ENCODE measurements at places on chromosomes 3 and 15. TPM values are rescaled to one million over a fixed set of nuclear protein-coding genes. Genes with fewer than 3 reads are reported as not detected.
A peak's percentile ranks its signal among the peaks of the same experiment; 100 is the strongest.

LRRC34 gene
- total RNA-seq: 5.1 TPM

PLSCR2 gene
- total RNA-seq: 0.66 TPM

- DNase-seq: no peak
Observed at GRCh38 chr15:68158046-68158628, 47.0 kb downstream of the CALML4 start.

GRCh38 chr15:64650552-64650951 is 124.8 kb downstream of the RBPMS2 start:
- DNase-seq: no peak

LAMB2 gene
- total RNA-seq: 221 TPM

DNA sequence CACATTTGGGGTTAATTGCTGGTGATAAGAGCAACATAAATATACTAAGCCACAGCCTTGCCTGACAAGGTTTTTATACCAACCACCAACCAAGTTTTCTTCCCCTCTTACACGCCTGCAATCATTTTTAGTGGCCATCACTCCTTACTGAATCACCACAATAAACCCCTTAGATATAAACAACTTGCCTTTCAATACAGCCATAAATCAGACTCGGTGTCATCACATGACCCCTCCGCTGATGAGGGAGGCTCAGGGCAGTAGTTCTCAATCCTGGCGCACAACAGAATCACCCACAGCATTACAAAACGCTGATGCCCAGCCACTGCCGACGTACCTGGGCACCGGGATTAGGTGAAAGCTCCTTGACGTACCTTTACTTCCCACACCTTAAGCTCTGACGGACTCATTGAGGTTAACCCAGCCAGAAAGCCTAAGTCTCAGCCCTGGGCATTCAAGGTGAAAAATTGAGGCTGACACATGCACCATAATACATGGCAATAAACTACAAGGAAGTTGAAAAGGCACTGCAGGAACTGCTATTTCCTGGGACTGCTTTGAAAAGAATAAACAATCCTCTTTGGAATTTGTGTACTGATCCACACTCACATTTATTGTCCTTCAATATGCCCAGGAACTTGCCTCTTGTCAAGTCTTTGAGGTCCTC is 17.1 kb downstream of the ADCY5 start:
- no peak for DNase-seq

DNA sequence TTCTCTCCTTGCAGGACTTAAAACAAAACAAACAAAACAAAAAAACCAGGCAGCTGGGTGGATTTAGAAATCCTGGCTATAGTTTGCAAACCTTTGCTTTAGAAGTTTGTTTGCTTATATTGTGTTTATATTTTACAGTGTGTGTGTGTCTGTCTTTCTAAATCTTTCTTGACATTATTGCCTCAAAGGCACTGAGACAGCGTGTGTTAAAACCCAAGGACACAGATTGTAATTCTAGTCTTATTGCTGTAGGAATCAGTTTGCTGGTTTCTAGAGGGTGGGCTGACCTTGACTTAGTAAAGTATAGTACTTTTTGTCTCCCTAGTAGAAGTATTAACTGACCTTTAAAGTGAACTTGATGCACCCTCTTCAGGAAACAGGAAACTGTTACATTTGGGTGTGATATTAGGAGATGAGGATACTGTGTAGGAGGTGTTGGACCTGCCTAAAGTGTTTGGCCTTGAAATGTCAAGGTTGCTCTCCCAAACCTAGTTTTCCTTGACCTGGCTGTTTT is 71.0 kb downstream of the TCF12 start:
- DNase-seq: no peak

CLDN18 gene
- not detected for total RNA-seq

DNA sequence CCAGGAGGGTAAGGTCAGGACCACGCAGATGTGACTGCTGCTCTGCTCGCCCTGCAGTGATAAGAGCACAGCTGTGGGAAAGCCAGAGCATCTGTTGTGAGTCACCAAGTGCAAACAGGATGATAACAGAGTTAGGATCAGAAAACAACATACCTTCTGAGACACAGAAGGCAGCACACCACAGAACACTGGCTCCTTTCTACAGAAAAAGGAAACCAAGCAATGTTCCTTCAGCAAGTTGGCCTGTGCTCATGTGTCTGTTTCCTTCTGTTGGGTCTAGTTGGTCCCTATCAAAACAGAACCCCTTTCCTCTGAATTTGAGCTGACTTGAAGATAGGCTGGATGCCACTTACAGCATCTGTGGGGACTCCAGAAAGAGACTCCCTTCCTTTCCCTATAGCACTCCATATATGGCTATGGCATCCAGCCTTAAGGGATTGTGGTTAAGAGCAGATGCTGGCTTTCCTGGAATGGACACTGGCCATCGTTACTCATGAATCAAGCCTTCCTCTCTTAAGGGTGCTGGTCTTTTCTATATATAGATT is 440.7 kb upstream of the THBS1 start:
- DNase-seq: no peak

COLQ gene
- 5.4 TPM for total RNA-seq

RYK gene
- total RNA-seq: 62.1 TPM

DNA sequence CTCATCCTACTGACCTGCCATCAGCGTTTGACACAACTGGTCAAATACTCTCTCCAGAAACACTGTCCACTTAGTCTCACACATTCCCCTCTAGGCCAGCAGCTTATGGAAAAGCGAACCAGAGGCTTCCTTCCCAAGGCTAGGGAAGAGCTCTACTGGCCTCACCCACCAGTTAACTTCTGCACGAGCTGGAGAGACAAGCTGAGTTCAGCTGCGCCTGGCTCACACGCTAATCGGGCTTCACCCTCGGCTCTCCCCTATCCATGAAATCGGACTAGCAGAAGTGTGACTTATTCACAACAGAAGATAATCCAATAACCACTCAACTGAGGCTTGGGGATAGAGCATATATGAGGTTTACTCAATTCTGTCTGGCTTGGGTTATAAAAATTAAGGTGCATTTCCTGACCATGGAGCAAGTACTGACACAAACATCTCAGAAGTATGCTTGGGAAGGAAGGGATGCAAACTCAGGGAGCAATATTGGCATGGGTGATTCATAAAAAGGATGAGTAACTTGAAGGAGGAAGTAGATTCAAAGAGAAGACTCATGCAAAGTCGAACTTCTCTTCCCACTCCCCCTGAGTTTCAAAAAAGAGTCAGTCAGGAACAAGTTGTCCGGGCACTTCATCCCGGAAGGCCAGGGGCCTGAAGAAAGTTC is 73.1 kb downstream of the XXYLT1 start:
- no peak for DNase-seq

DNA sequence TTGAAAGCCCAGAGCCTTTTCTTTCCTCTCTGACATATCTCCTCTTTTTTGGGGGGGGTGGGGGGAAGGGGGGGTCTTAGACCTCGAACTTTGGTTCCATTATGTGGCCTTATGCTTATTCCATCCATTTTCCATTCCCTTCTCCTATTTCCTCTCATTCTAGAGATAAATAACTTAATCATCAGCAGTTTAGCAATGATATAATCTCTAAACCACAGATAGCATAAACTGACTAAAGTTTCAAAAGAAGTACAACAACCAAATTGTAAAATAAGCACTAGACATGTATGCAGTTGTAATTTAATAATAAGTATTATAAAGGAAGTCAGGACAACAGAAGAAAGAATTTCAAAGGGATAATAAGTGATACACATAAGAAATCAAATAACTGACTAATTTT is 64.5 kb downstream of the AQR start:
- DNase-seq: no peak

NEK10 gene
- total RNA-seq: 1.6 TPM

- DNase-seq: no peak
Observed at GRCh38 chr3:147775411-147775810, 366.2 kb downstream of the ZIC1 start.

RTP4 gene
- 12.1 TPM for total RNA-seq

PXYLP1 gene
- 9.5 TPM for total RNA-seq

GRCh38 chr3:43477600-43477999 is 144.2 kb downstream of the ANO10 start:
- DNase-seq: peak; percentile 90

DNA sequence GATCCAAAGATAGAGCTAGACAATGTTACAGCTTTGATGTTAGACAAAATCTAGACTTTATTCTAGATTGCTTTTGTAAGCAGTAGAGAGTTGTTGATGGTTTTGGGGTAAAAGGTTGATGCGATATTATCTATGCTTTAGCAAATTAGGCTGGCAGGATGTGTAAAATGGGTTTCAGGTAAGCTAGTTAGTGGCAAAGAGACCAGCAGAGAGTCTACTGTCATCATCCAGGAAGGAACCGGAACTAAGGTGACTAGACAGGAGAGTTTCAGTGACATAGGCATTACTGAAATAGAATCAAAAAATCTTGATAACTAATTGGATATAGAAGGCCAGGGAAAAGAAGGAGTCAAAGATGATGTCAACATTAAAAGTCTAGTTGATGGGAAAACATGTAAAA is 11.1 kb downstream of the OR5K2 start:
- no peak for DNase-seq

P2RY14 gene
- 1.9 TPM for total RNA-seq

DNA sequence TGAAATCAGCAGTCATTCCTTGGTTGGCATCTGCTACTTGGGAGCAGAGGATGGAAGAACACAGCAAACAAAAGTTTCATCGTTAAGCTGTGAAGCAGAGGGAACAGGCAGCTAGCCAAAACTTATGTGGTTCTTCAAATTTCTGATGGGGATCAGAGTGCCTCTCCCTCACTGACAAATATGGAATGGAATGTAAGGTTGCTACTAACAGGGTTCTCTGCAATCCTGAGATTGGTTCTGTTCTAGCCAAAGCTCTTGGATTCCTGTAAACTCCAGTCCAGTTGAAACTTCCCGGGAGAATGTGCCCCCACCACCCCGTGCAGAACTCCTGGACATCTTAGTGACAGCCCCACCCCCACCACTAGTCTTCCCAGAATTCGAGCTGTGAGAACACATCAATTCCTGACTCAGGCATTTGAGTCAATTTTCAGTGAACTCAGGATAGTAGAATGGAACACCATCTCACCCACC is 55.9 kb upstream of the PHLDB2 start:
- DNase-seq: no peak

DNA sequence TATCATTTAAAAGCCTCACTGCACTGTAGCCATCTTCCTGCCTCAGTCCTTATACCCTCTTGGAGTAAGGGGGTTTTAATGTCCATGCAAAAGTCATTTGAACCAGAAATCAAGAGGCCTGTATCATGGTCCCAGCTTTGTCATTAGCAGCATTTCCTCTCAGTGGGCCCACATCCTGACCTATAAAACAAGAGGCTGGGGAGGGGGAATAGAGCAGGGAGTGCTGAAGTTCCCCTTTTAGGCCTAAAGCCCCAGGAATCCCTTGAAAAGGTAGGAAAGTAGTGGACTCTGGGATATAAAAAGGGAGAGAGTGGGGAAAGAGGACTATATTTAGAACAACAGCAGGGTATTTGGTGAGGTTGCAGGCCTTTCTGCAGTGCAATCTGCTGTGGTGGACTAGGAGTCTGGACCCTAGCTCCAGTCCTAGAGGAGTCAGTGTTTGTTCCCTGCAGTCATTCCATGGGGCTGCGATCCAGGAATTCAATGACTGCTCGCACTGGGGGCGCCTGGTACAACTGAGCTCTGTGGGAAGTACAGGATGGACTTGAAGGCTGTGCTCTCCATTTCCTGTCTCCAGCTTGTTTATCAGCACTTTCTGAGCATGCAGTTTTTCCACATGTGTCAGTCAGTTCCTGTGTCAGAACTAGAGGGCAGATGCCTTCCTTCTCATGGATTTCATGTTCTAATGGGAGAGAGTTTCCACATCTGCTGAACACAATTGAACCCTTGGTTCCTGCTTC is 46.8 kb downstream of the PDHB start:
- no peak for DNase-seq

DNA sequence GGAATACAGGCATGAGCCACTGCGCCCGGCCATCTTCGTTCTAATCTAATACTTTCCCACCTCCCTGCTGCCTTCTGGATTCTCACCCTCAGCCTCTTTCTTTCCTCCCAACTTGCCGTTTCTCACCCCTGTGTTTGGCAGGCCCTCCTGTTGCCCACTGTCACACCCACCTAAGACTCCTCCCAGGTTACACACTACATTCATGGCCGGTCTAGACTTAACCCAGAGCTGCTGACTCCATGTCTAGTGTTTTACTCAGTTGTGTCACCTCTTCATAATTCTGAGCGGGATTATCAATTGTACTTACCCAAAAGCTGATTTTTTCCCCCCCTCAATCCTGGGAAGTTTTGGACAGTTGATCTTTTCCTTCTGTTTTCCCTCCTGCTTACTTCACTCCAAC is 223.8 kb downstream of the FEZF2 start:
- DNase-seq: no peak

CCDC32 gene
- 44.5 TPM for total RNA-seq

PTX3 gene
- 20.1 TPM for total RNA-seq

DNA sequence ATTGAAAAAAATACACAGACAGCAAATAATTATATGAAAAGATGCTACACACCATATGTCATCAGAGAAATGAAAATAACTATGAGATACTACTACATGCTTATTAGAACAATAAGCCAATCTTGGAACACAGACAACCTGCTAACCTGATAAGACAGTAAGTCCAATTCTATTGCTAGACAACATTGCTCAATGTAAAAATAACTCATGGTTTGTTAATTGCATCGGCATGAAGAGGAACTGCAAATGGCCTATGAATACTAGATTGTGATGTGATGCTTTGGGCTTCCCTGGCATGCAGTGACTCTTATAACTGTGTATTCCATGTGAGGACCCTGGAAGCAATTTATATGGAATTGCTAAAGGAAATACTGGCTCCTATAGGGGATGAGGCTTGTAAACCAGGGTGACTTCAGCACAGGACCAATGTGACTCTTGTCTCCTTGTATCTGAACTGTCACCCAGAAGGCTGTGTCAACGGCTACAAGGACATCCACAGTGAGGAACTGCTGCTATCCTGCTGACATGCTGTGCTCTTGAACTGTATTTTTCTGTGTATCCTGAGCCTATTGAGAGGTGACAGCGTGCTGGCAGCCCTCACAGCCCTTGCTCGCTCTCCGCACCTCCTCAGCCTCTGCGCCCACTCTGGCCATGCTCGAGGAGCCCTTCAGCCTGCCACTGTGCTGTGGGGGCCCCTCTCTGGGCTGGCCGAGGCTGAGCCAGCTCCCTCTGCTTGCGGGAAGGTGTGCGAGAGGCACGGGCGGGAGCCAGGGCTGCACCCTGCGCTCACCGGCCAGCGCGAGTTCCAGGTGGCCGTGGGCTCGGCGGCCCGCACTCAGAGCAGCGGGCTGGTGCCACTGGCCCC is 385.7 kb downstream of the CNTN4 start:
- no peak for DNase-seq

GRCh38 chr15:97815835-97816234 is 144.7 kb upstream of the ARRDC4 start:
- no peak for DNase-seq

- no peak for DNase-seq
Observed at GRCh38 chr15:77225646-77226045, 154.7 kb upstream of the TSPAN3 start.

- DNase-seq: no peak
Observed at GRCh38 chr3:180223268-180223667, 186.5 kb upstream of the PEX5L start.

EOMES gene
- 17.2 TPM for total RNA-seq

GRCh38 chr3:129360705-129361460 is 67.6 kb downstream of the EFCAB12 start:
- no peak for DNase-seq

Measured in spleen (tissue), 13 donors.